ENCODE measurements at places on chromosomes 6 and 20. TPM values are rescaled to one million over a fixed set of nuclear protein-coding genes. Genes with fewer than 3 reads are reported as not detected.

Gene PPIL6
- total RNA-seq = 2.9 TPM

Gene KIFC1
- 3.8 TPM for total RNA-seq

Gene DUSP15
- 3.6 TPM for total RNA-seq

Gene REM1
- 3.2 TPM for total RNA-seq

Gene BNIP5
- not detected for total RNA-seq

Gene TUBB2A
- total RNA-seq = 36.0 TPM

Gene TRIM31
- total RNA-seq = 3.3 TPM

Gene PDE7B
- 5.1 TPM for total RNA-seq

Gene SLC22A3
- total RNA-seq = 3.4 TPM

GRCh38 chr20:52076164-52076563, 115.4 kb downstream of the ZFP64 start:
- no peaks in the 10 kb centered on the region for H3K4me1 ChIP-seq
- H3K27ac ChIP-seq = no peak overlapping the region
- no peaks in the 10 kb centered on the region for H3K36me3 ChIP-seq
- H3K27me3 ChIP-seq = no peaks in the 10 kb centered on the region

DNA sequence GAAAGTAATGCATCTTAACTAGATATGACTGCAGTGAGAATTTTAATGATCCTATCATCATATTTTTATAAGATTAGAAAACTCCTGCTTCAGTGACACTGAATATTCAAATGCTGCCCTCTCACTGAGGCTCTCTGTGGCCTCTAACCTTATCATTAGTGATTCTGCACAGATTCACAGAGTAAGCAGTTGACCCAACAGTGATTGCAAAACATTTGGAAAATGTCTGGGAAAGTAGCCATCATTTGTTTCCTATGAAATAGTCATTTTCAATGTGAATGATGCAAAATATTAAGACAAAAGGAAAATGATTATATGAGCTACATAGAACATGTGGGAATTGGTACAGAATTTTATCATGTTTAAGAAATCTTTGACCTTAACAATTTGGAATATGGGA, 210.3 kb downstream of the TBX18 start:
- H3K27ac ChIP-seq = no peak overlapping the region
- no peak overlapping the region for H3K4me3 ChIP-seq
- H3K27me3 ChIP-seq = no peaks in the 10 kb centered on the region
- no peaks in the 10 kb centered on the region for H3K4me1 ChIP-seq
- no peaks in the 10 kb centered on the region for H3K36me3 ChIP-seq

DNA sequence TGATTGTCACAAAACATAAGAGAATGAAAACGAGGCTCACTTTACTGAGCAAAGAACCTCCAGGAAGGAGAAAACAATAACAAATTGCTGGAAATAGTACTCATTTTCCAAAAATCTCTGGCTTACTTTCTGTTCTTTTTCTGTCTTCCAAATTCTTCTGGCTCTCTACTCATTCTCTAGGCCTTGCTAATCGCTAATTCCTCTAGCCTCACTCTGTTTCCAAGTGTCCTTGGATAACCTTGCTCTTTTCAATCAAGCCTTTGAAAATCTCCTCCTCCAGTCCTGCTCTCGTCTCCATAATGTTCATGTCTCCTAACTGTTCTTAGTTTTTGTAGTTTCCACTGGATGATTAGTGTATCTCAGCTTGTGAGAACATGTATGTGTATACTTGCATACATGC, 96.2 kb upstream of the MAP7 start:
- H3K4me1 ChIP-seq = no peaks in the 10 kb centered on the region

DNA sequence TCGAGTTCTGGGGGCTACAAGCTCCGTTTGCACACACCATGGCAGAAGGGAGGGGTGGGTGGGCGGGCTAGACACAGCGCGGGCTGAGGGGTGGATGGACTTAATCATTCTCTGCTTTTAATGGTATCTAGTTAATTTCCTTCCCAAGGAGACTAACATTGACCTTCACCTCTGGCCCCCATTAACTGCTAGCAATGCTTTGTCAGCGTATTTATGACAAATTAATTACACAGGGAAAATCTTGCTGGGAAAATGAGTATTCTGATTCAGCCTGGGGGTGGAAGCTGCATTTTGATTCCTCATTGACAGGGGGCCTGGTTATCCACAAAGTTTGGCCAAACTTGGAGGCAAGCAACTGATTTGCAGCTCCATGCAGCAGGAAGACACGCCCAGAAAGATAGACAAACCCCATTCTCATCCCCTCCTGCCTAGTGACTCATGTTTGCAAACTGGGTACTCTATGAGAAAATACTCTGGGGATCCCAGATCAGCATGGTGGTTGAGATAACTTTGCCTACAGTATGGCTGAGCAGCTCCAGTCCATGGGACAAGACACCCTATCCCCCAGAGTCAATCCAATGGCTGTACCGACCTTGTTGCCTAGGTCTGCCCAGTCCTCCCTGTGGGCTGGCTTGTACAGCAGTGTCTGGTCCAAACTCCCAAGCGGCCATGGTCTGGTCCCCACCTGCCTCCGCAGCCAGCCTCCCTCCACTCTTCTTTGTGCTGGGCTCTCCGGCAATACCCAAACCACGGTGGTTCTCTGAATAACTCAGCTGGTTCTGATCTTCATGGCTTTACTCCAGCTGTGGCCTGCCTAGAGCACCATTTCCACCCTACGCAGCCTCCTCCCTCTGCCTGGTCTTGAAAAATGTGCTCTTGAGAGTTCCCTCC, 19.7 kb downstream of the ZBP1 start:
- H3K27ac ChIP-seq = no peak overlapping the region
- no peaks in the 10 kb centered on the region for H3K27me3 ChIP-seq
- no peaks in the 10 kb centered on the region for H3K4me1 ChIP-seq
- H3K36me3 ChIP-seq = no peaks in the 10 kb centered on the region

- H3K36me3 ChIP-seq = no peaks in the 10 kb centered on the region
- no peak overlapping the region for H3K4me3 ChIP-seq
- no peak overlapping the region for H3K27ac ChIP-seq
- peaks cover 9% of the 10 kb centered on the region for H3K27me3 ChIP-seq
Observed at GRCh38 chr6:24642061-24642460, 3.9 kb downstream of the KIAA0319 start.

GRCh38 chr6:43515808-43516207, 918 bp downstream of the YIPF3 start:
- DNase-seq = no peak
- peak overlapping the region; percentile 94 for H3K27ac ChIP-seq

DNA sequence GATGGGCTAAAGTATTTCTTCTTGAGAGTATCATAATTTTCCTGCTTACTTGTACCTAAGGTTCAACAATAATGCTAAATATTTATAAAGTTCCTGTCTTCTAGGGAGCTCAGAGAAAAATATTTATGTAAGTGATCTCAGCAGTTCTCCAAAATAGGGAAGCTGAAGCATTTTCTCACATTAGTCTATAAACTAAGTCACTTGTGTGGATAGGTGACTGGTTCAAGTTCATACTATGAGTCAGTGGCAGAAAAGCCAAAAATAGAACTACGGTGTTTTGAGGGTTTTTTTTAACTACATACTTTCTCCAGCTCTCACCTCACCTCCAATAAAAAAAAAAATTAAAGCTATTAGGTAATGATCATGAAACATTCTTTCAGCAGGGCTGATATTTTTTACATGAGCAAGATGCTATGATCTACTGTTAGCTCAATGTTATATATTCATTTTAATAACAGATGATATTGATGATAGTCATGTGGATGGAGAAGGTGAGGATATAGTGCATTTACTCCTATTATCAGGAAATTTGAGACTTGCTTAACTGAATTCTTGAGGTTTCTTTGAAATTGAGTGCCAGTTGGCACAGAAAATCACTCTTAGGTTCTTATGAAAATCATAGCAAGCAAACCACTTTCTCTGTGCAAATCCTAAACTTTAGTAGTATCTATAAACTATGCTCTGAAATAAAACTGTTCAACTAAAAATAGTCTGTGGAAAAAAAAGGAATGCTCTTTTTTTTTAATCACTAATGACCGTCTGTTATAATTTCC, 4.1 kb upstream of the MOXD1 start:
- H3K27ac ChIP-seq = no peak overlapping the region
- no peaks in the 10 kb centered on the region for H3K4me1 ChIP-seq
- H3K36me3 ChIP-seq = no peaks in the 10 kb centered on the region
- H3K27me3 ChIP-seq = peaks cover 8% of the 10 kb centered on the region
- H3K4me3 ChIP-seq = no peak overlapping the region

DNA sequence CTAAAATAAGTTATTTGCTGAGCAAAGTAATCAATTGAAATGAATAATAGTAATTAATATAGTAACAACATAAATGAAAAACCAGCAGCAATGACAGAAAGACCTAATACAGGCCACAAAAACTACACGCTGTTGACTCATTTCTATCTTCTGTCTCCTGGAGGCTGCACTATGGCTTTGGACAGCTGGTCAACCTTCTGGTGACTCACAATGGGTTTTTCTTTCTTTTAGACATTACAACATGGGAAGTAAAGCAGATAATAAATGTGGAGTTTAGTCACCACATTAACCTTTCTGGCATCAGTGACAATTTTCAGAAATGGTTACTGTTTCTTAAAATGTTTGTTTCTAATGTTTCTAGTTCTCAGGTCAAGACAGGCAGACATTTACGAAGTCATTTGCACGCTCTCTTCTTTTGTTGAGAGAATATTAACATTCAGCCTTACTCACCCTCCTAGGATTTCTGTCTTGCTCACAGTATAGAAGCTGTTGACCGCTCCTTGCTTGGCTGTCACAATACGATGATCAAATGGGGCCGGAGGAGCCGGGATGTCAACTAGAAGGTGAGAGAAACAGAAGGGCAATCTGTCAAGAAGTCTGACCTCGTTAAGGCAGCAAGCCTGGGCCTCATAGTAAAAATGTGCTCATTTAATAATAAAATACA, 62.2 kb downstream of the MYLK4 start:
- H3K27ac ChIP-seq = no peak overlapping the region
- no peak for DNase-seq
- no peak overlapping the region for H3K4me3 ChIP-seq
- no peaks in the 10 kb centered on the region for H3K4me1 ChIP-seq

DNA sequence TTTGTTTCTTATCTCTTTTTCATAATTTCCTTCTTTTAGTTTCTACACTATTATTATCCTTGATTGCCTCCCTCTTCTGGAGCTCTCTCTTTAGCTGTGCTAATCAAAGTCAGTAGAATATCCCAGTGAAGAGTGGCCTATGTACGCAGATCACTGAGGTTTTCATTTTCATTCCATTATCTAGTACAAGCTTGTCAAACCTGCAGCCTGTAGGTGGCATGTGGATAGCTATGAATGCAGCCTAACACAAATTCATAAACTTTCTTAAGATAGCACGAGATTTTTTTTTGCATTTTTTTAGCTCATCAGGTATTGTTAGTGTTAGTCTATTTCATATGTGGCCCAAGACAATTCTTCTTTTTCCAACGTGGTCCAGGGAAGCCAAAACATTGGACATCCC, 825.7 kb upstream of the MAP3K7 start:
- H3K27ac ChIP-seq = no peak overlapping the region
- DNase-seq = no peak
- no peaks in the 10 kb centered on the region for H3K27me3 ChIP-seq
- H3K4me1 ChIP-seq = no peaks in the 10 kb centered on the region

DNA sequence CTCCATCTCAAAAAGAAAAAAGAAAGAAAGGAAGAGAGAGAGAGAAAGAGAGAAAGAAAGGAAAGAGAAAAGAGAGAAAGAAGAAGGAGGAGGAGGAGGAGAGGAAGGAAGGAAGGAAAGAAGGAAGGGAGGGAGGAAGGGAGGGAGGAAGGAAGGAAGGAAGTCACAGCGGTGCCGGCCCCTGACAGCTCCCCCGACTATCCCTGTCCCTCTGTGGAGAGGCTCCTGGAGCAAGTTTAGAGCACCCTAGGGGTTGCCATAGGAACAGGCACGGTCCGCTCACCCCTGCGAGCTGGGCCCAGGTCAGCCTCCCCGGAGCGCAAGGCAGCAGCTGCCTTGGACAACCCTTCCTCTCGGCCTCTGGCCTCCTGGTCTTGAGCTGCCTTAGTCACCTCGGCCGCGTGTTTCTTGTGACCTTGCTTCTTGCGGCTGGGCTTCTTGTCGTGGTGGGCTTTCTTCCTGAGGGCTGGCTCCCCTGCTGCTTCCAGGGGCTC, 6.8 kb downstream of the BNIP5 start:
- H3K27ac ChIP-seq = no peak overlapping the region
- no peak for DNase-seq
- no peaks in the 10 kb centered on the region for H3K27me3 ChIP-seq
- H3K4me1 ChIP-seq = no peaks in the 10 kb centered on the region

DNA sequence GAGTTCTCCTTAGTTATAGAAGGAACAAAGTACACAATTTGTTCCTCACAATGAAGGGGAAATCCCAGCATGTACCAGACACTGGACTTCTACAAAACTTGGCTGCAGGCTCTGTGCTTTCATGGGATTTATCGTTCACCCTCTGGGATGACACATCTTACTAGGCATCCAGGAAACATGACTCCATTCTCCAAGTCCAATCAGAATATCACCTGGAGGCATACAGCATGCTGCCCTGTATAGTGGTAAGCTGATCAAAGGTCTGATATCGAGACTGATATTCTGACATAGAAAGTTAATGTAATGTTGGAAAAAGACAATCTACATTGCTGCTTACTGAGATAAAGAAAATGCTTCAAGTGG, 6.7 kb downstream of the RWDD2A start:
- H3K27ac ChIP-seq = no peak overlapping the region
- no peaks in the 10 kb centered on the region for H3K36me3 ChIP-seq
- DNase-seq = no peak
- H3K4me3 ChIP-seq = no peak overlapping the region

GRCh38 chr20:25148181-25148981, 47.1 kb upstream of the ENTPD6 start:
- H3K27ac ChIP-seq = no peak overlapping the region
- no peaks in the 10 kb centered on the region for H3K27me3 ChIP-seq
- no peaks in the 10 kb centered on the region for H3K4me1 ChIP-seq
- DNase-seq = no peak
- H3K36me3 ChIP-seq = no peaks in the 10 kb centered on the region

DNA sequence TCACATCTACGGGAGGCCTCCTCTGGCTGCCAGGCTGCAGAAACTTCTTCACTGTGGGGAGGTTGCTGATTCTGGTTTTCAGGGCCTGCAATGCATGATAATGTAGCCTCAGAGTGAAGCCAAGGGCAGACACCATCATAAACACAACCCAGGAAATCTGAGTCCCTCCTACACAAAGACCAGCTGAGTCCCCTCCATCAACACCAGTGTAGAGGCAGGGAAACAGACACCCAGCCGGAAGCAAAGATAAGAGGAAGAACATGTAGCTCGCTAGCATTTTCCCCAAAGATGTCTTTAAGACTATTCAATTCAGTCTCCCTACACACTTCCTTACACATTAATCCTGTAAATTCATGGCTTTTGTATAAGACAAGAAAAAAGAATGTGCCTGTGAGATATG, 23.6 kb downstream of the GSTA2 start:
- no peaks in the 10 kb centered on the region for H3K4me1 ChIP-seq
- no peak overlapping the region for H3K4me3 ChIP-seq
- H3K27ac ChIP-seq = no peak overlapping the region
- no peak for DNase-seq
- no peaks in the 10 kb centered on the region for H3K36me3 ChIP-seq
- H3K27me3 ChIP-seq = no peaks in the 10 kb centered on the region

- no peaks in the 10 kb centered on the region for H3K27me3 ChIP-seq
- H3K36me3 ChIP-seq = no peaks in the 10 kb centered on the region
- no peak for DNase-seq
Observed at GRCh38 chr20:20427227-20427864, 59.4 kb downstream of the INSM1 start.

All from breast epithelium (tissue), 4 donors.